ENCODE measurements at places on chromosomes 7 and 10.

DNA sequence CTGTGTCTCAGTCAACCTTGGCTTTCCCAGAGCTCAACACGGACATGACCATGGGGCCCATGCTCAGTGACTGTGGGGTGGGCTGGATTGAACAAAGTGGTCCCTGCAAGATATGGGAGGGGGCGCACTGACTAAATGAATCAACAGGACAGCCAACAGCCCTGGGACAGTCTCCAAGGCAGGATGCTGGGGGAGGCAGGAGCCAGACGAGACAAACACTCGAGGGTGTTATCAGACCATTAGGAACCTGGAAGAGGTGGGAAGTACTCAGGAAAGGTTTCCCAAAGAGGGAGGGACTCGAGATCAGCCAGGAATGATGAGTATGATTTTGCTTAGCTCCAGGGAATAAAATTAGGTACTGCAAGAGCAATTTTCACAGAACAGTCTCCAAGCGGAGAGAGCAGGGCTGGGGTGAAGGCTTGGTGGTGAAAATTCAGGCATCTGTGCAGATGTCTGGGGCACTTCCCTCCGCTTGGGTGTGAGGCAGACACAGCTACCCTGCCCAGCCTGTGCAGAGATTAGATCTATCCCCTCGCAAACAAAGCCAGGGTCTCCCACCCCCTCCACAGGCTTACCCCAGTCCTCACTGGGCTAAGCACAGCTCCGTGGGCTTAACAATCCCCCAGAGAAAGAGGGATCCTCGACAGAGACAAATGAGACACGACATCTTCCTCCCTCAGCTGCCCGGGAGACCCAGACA, 261.1 kb upstream of the ZMIZ1 start:
- no peak for DNase-seq

DNA sequence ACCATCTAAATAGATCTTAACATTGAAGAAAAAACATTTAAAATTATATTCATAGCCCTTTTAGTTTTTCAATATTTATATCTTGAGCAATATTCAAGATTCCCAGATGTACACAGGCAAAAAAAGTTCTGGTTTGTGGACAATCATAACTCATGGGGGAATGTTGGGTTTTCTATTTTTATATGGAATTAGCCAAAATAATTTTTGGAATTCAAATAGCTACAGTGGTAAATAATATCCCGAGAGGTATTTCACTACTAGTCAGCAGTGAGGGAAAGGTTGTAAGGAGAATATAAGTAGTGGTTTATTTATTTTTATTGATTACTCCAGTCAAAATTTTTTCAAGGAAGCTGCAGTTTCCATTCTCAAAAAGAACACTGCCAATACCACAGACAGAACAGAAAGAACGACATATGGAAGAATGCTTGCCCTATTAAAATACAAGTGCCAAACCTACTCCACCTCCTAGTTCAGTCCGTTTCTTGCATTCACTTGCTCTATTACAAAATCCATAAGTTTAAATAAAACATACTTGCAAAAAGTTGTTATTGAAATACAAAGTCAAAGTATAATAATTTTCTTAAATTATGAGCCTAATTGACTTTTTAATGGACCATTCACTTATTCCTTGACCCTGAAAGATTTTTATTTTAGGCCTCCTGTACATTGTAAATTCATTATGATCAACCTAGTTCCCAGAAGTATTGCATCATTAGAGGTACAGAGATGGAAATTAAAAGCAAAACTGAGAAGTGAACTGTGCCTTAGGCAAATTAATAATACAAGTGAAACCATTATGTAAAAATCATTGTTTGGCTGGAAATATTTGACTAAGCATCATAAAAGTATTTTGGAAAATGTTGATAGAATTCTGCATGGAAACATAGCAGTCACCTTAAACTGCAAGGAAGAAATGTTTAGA, 533.2 kb downstream of the PARD3 start:
- no peak for DNase-seq

DNA sequence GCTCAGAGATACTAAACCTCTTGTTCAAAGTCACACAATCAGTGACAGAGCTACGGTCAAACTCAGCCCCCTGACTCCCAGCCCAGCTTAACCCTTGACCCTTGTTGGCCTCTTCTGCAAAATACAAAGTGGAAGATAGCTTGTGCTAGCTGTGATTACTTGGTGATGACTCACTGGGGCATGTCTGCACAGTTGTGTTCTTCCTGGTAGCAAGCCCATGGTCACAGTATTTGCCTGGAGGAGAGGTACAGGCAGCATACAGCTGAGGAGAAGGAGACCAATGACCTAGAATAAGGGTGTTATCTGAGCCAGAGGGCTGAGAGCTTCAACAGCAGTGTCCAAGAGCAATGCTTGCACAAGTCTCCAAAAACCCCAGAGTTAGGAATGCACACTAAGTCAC, 5.7 kb upstream of the HSPA12A start:
- no peak for DNase-seq

DNA sequence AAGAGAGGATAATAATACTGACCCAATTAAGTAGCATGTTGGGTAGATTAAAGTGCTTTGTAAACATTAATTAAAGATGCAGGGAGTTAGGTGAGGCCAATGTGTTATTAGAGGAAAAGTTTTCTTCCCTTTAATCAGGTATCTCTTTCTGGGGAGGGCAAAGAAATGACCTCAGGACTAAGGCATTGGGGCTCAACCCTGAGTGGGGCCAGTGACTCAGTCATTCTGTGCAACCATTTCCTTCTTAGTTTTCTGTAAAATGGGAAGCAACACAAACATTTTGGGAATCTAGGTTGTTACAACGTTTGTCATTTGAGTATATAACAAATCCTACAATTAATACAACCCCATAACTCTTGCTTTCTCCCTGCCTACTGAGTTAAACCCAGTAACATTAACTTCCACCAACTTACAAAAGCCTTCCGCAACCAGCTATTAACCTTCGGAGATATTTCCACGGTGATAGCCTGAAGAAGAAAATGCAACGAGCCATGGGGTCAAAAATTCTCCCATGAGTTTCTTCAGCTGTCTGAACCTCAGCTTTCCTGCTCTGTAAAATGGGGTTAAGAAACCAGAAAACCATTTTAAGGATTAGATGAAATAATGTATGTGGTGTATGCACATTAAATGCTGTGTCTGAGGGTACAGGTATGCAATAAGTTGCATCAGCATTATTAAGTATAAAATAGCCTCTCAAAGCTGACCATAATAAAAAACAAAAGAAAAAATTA, 965 bp upstream of the PROSER2 start:
- DNase-seq: no peak

GRCh38 chr10:17232276-17232960, 4.4 kb downstream of the VIM start:
- no peak for DNase-seq

- no peak for DNase-seq
Observed at GRCh38 chr7:134662871-134663205, 16.2 kb downstream of the BPGM start.

GRCh38 chr10:127449490-127449889, 99.6 kb upstream of the NPS start:
- no peak for DNase-seq

DNA sequence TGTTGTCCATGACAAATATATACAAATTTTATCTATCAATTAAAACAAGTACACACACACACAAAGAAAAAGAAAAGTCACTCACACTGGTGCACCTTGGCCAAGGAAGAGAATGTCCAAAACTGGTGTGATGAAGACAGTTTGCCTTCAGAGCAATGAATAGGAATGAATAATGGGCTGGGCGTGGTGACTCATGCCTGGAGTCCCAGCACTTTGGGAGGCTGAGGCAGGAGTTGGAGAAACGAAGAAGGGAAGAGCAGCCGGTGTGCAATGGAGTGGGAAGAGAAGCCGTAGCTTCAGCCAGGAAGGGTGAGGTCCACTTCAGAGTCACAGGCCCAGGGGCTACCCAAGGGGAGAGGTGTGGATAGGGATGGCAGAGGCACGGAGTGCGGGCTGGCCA, 253.6 kb downstream of the CCSER2 start:
- no peak for DNase-seq

DNA sequence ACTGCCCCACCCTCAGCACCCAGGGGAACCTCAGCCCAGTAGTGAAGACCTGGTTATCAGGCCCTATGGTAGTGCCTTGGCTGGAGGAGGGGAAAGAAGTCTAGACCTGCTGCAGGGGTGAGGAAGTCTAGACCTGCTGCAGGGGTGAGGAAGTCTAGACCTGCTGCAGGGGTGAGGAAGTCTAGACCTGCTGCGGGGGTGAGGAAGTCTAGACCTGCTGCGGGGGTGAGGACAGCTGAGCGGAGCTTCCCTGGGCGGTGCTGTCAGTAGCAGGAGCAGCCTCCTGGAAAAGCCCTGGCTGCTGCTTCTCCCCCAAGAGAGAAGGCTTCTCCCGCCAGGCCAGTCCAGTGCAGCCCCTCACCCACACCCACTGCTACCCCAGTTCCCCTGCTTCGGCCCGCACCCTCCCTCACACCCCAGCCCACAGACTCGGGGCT, 6.3 kb downstream of the NOS3 start:
- no peak for DNase-seq

DNA sequence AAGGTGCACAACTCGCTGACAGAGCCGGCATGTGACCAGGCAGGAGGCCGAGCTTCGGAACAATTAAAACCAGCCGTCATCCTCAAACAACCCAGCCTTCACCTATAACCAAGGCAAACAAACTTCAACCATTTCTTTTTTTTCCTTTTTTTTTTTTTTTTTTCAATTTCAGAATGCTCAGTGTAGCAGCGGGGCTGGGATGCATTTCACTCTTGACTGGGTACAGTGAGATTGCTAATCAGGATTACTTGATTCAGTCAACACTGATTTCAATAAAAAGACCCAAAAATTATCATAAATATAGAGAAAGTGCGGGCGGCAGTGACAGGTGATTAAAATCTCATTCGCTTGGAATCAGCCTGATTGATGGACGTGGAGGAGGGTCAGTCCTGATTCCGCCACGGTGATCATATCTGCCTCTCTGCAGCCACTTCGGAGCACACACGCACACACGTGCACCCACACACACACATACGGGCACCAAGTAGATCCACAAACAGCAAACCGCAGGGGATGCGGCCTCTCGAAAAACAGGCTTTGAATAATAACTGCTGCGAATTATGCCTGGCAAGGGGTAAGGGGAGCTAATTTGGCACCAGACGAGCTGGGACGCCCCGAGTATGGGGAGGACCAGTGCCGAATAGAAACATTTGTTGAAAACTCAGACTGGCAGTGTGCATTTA, 31.2 kb downstream of the EBF3 start:
- DNase-seq: no peak

GRCh38 chr7:91837397-91838070, 43.0 kb downstream of the MTERF1 start:
- DNase-seq: no peak

- no peak for DNase-seq
Observed at GRCh38 chr10:54869022-54869421, 68.0 kb upstream of the PCDH15 start.

- DNase-seq: no peak
Observed at GRCh38 chr7:57308631-57309408, 141.2 kb upstream of the ZNF716 start.

GRCh38 chr7:84474436-84474835, 279.8 kb upstream of the SEMA3A start:
- DNase-seq: no peak

DNA sequence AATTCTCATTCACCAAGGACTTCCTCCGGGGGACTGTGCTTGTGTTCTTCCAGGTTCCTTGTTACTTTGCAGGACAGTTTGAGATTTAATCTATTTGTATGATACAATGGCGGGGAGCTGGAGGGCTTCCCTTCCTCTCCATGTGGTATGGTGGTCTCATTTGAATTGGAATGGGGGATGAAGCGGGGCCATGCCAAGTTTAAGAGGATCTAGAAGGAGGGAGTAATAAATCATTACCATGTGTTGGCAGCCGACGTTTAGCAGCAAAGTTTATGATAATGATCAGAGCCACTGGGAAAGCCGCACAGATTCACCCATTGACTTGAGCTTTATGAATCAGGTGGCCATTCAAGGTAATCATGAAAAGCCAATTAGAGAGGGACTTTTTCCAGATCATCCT, 355.1 kb upstream of the MGMT start:
- DNase-seq: no peak

GRCh38 chr7:55561690-55562089, 10.6 kb downstream of the VOPP1 start:
- DNase-seq: no peak

GRCh38 chr7:116546054-116546453, 21.2 kb downstream of the CAV1 start:
- DNase-seq: no peak

GRCh38 chr7:98808751-98809460, 60.9 kb downstream of the TMEM130 start:
- no peak for DNase-seq

DNA sequence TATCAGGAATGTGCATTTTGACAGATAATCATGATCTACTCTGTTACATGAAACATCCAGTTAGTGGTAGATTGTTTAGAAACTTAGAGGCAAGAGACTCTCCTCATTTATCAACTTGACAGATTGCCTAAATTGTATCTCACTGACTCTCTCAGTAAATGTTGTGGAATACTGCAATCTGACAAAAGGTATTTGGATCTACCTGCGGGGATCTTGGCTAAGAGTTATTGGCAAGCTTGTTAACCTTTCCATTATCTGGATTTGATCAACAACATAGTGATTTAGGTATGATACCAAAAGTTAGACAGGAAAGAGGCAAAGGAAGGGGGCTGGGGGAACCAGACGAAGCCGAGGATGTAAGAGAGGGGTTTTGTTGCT, 2.0 kb downstream of the VSTM2A start:
- no peak for DNase-seq

DNA sequence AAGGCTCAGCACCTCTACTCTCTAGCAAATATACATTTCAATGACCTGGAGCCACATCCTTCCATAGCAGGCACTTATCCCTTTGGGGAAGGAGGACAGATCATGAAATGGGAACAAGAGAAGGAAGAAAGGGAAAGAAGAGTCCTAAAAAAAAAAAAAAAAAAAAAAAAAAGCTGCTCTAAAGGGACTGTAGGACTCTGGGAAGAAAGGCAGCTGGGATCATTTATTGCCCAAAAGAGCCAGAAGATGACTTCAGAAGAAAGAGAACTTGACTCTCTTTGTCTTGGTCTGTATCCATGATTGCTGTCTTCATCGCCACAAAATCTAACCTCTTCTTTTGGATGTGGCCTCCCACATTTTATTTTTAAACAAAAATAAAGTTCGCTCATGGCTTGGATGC, 203.6 kb upstream of the CELF2 start:
- no peak for DNase-seq

- DNase-seq: no peak
Observed at GRCh38 chr7:110909117-110909516, 181.8 kb upstream of the LRRN3 start.

- no peak for DNase-seq
Observed at GRCh38 chr7:91347290-91347689, 83.1 kb downstream of the FZD1 start.

GRCh38 chr7:144027070-144027469, 21.7 kb upstream of the OR2A5 start:
- no peak for DNase-seq

GRCh38 chr7:68700414-68700813, 897.9 kb upstream of the AUTS2 start:
- DNase-seq: no peak

- DNase-seq: no peak
Observed at GRCh38 chr7:143953421-143953820, 1.2 kb upstream of the OR2F1 start.
